ENCODE measurements at places on chromosomes 1 and 21.

- DNase-seq, result no peak
Measured at GRCh38 chr1:212035835-212036605, 472 bp downstream of the DTL start.

DNA sequence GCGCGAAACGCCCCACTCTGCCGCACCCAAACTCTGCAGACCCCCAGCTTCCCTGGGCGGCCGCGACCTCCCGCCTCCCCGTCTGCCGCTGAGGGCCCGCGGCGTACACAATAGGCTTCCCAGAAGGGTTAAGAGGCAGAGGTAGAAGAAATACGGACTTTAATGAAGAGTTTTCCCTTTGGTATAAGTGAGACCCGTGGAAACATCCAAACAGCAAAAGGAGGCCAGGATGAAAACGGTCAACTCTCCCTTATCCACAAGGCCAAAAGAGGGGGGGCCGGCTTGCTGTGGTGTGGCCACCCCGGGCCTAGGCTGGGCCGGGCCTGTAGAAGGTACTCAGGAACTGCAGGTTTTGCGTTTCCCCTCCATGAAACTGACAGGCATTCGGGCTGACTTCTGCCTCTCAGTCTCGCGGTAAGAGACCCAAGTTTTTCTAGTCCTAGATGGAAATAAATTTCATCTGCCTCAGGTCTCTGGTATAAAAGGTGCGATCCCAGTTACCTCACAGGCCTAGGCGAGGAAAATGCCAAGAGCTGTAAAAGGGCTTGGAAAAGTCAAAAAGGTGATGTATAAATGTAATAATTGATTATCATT lies 671 bp upstream of the PYGO2 start:
- DNase-seq, result no peak

- no peak for DNase-seq
Measured at GRCh38 chr1:182495002-182495401, 45.1 kb downstream of the RGSL1 start.

DNA sequence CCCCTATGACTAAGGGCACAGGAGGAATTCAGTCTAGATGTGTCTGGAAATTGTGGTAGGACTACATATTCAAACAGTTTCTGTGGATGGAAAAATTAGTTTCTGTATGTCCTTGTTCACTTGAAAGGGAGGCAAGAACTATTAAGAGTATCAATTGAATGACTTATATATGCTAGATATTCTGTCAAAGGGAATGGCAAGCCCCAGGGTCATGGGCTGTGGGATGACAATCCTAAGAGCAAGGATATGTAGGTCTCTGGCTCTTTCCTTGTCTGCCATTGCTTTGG lies 383.5 kb upstream of the B3GALT2 start:
- no peak for DNase-seq

- DNase-seq, result no peak
Measured at GRCh38 chr1:58477390-58477789, 69.1 kb downstream of the OMA1 start.

DNA sequence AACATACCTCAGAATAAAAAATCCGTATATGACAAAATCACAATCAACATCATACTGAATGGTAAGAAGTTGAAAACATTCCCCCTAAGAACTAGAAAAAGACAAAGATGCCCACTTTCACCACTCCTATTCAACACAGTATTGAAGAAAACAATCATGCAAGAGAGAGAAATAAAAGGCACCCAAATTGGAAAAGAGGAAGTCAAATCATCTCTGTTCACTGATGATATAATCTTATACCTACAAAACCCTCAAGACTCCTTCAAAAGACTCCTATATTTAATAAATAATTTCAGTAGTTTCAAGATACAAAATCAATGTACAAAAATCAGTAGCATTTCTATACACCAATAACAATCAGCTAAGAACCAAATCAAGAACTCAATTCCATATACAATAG lies 14.7 kb downstream of the PGLYRP4 start:
- no peak for DNase-seq

DNA sequence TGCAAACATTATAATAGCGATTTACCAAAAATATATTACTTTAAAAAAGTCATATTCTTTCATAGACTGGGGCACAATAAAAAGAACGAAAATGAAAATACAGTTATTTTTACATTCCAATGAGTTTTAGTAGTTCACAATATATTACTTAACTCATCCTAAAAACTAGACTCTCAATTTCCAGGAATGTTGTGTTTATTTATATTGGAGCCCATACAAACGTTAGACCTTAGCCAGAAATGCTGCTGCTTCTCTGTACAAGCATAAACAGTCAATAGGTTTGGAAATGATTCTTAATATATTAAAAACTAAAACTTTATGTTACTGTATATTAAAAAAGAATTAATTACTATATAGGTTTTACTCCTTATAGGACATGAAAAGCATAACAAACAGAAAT lies 302.3 kb downstream of the BRINP3 start:
- no peak for DNase-seq

GRCh38 chr1:225755671-225756319 lies 21.8 kb upstream of the SRP9 start:
- no peak for DNase-seq

- DNase-seq, result no peak
Measured at GRCh38 chr1:230130172-230130944, 63.3 kb downstream of the GALNT2 start.

GRCh38 chr1:5002676-5003075 lies 348.3 kb downstream of the AJAP1 start:
- no peak for DNase-seq

- DNase-seq, result no peak
Measured at GRCh38 chr1:111888740-111889376, 100.6 kb downstream of the KCND3 start.

DNA sequence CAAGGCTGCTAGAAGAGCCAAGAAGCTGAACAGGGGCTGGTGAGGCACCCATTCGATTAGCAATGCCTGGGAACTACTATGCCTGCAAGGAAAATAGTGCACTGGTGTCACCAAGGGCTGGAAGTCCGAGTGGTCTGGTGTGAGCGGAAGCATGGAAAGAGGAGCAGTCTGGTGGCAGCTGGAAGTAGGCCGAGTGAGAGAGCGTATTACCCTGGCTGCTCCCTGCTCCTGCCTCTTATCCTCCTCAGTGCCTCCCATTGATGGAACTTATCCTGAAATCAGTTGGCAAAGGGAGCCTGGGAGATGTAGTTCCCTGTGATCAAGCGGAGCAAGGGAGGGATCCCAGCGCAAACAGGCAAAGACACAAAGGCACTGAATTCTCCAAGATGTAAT lies 9.6 kb downstream of the SMAP2 start:
- no peak for DNase-seq

DNA sequence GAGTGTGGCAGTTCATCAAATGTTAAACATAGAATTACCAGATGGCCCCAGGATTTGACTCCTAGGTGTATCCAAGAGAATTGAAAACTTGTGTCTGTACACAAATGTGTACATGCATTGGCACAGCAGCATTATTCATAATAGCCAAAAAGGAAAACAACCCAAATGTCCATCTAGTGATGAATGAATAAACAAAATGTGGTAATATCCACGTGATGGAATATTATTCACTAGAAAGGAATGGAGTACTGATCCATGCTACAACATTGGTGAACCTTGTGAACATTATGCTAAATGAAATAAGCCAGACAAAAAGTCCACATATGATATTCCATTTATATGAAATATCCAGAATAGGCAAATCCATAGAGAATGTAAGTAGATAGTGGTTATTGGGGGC lies 77.7 kb downstream of the RAVER2 start:
- no peak for DNase-seq

DNA sequence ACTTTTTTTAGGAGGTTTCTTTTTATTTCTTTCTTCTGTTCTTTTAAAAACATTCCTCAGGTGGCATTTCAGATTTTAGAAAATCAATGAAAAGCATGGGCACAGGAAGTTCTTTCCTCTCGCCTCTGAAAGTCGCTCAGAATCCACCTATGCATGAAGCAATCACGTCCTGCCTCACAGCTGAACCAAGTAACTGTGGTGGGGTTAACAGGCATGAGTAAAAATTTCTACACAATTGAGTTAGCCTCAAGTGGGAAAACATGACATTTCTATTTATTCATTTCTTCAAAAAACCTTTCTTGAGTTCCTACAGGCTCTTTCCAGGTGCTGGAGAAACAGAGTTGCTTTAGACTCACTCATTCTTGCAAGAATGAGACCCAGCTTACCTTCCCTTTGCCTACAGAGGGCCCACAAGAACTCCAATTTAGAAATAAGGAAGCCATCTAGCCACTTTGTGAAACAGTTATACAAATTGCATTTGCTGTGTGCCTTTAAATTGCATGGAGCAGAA lies 508.9 kb upstream of the PKN2 start:
- no peak for DNase-seq

- no peak for DNase-seq
Measured at GRCh38 chr1:53051676-53052075, 10.3 kb upstream of the PODN start.

DNA sequence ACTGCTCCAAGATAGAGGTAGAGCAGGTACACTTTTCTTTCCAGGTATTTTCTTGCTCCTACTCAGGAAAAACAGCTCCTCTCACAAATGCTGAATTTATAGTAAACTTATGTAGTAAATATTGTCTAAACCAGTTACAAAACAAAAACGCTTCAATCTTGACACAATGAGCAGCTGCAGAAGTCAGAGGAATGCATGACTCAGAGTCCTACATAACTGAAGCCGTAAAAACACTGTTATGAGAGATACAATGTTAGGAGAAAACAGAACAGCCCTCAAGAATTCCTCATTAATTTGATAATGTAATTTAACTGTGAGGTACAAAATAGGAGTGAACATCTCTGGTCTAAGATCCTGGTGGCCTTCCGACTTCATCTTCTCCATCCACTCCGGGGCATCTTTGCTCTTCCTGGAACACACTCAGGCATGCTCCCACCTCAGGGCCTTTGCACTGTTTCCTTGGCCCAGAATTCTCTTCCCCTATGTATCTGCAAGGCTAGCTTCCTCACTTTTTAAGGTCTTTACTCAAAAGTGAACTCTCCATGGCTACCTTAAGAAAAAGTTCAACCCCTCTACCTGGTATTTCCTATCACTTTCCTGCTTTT lies 138.5 kb downstream of the SLC45A1 start:
- DNase-seq, result no peak

DNA sequence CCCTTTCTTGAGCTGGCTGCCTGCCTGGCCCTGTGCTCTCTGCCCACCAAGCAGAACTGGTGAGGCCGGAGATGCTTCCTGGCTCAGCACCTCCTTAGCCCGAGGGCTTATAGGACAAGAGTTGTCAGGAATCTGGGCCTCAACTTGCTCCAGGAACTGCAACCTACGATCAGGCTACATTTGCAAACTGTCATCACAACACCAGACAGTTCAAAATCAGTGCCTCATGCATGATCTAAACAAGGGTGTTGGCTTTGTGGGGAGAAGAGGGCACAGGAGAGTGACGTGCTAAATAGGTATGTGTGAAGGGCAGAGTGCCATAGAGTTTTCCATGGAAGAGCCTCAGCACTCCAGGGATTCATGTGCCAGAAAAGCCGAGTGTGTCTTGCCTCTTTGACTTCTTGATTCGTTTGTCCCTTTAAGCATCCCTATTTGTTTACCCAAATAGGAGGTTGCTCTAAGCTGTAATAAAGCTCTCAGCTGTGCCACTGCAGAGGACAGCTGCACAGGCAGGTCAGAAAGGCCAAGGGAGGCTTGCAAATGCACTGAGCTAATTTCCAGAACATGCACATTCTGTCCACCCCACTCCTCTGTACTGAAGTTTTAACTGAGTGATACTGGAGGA lies 30.2 kb upstream of the NEK2 start:
- no peak for DNase-seq

DNA sequence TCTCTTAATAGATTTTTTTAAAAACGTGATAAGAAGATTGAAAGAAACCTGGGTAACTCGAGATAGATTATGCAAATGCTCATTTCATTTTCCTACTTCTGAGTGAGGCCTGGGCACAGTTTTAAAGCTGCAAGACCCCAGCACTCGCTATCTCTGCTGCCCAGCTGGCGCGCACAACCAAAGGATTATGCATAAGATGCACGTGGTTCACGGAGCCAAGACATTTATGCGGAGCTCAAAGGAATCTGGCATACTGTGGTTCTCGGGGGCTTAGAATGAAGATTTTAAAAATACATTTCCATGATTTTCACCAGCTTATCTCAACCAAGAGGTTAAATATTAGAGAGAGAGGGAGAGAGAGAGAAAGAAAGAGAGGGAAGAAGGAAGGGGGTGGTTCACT lies 210.9 kb downstream of the DSCAM start:
- DNase-seq, result no peak

DNA sequence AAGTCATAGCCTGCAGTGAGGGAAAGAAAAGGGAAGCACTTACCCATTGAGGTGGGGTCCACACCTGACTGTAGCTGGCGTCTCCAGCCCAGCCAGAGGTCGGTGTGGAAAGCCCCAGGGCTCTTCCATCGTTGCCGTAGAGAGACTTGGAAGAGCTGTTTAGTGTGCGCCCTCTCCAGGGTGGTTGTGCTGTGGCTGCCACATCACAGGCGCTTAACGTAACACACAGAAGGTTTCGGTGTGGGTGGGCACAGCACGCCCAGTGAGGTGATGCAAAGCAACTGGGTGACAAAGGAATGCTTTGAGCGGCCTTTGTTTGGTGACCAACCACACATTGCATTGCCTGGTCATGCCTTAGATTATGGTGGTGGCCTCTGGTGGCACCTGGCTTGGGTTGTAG lies 36.8 kb upstream of the KIF1B start:
- DNase-seq, result no peak

GRCh38 chr1:143698016-143698415 lies 273.8 kb downstream of the FAM72C start:
- no peak for DNase-seq

GRCh38 chr1:64961923-64962322 lies 4.4 kb downstream of the JAK1 start:
- DNase-seq, result no peak

- DNase-seq, result no peak
Measured at GRCh38 chr21:33383056-33383888, 19.9 kb upstream of the IFNGR2 start.

GRCh38 chr1:152169366-152170025 lies 10.5 kb upstream of the RPTN start:
- no peak for DNase-seq

Measured in fibroblast of skin of left biceps (primary cell).